ENCODE measurements at places on chromosomes 1 and 21. TPM values are rescaled to one million over a fixed set of nuclear protein-coding genes. Genes with fewer than 3 reads are reported as not detected.

CD84 gene
- 5.3 TPM for total RNA-seq

SNIP1 gene
- 11.6 TPM for total RNA-seq

TSEN15 gene
- total RNA-seq = 52.2 TPM

LCE6A gene
- total RNA-seq = not detected

MPL gene
- not detected for total RNA-seq

RHBDL2 gene
- 6.3 TPM for total RNA-seq

RAB3B gene
- 1.7 TPM for total RNA-seq

SH3BGR gene
- total RNA-seq = 15.8 TPM

NBPF4 gene
- total RNA-seq = not detected

THEM5 gene
- not detected for total RNA-seq

DIO1 gene
- total RNA-seq = not detected

ALX3 gene
- total RNA-seq = 0.21 TPM

IGSF21 gene
- 1.1 TPM for total RNA-seq

CHD5 gene
- 0.53 TPM for total RNA-seq

AKR7A3 gene
- total RNA-seq = 0.53 TPM

TMEM222 gene
- total RNA-seq = 12.8 TPM

SDF4 gene
- total RNA-seq = 36.7 TPM

ARHGAP29 gene
- 72.0 TPM for total RNA-seq

OR2M3 gene
- not detected for total RNA-seq

TNNI3K gene
- 5.1 TPM for total RNA-seq

ASPM gene
- total RNA-seq = 48.5 TPM

KRTAP12-2 gene
- not detected for total RNA-seq

CRP gene
- total RNA-seq = not detected

Measured in urinary bladder (tissue), 4 donors.